ENCODE measurements at places on chromosomes 6 and 20.

DNA sequence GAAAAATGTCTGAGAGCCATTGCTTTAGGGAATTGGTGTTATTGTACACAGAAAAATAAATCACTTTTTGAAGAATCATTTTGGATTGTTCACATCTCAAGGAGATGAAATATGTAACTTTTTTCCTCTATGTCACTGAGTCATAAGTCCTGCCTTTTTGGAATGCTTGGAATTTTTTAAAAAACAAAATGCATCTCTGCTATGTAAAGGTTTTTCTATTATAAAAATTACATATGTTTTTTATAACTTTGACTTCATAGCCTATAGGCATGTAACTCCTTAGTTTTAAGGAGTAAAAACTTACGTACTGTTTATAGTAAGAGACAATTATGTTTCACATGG is 8.7 kb downstream of the RNF144B start:
- DNase-seq = no peak

DNA sequence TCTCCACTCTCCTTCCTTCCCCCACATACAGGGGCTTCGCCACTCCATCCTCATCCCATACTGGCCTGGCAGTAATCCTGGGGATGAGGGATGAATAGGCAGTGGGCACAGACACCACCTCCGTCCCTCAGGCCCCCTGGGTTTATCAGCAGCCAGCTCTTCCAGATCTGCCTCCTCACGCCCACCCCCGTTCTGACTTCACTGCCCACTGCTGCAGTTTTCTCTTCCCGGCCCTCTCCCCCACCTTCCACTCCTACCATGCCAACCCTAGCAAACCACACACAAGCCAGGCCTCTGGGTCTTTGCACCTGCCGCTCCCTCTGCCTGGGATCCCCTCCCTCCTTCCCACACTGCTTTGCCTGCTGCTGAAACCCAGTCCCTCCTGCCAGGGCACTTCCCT is 22.3 kb downstream of the PNPLA1 start:
- DNase-seq = no peak

- no peak for DNase-seq
These were observed 16.1 kb downstream of the DYNLRB1 start for GRCh38 chr20:34532320-34532719.

DNA sequence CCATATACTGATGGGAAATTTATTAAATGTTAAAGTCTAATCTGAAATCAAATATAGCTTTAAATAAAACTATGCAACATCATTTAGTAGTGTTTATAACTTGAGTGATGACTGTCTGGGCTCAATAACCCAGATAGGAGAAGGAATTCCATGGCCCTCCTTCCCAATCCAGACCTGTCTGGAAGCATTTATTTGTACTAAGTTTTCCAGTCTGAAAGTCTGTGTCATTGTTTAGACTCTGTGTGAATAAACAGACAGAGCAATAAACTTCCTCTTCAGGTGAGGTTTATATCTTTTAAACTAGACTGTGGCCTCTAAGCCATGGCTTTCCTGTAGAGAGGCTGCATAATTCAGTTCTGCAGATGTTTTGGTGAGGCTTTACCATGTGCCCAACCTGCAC is 176.4 kb downstream of the SOX4 start:
- DNase-seq = no peak
